ENCODE measurements at places on chromosomes 2 and 18.

DNA sequence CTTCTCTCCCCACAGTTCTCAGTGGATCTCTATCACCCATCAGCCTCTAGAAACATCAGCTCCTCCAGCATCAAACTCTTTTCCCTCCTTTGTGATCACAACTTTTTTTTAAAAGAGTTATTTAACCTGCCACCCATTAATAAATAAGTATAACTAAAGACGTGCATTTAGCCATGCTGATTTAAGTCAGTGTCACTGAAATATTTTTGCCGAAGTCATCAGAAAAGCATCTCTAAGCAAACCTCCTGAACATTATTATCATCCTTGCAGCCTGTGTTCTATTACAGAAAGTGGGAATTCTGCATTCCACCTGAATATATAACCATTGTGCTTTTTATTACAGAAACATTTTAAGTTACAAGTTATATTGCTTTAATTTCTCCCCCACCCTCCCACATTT lies 106.2 kb upstream of the ARHGAP28 start:
- DNase-seq = no peak

DNA sequence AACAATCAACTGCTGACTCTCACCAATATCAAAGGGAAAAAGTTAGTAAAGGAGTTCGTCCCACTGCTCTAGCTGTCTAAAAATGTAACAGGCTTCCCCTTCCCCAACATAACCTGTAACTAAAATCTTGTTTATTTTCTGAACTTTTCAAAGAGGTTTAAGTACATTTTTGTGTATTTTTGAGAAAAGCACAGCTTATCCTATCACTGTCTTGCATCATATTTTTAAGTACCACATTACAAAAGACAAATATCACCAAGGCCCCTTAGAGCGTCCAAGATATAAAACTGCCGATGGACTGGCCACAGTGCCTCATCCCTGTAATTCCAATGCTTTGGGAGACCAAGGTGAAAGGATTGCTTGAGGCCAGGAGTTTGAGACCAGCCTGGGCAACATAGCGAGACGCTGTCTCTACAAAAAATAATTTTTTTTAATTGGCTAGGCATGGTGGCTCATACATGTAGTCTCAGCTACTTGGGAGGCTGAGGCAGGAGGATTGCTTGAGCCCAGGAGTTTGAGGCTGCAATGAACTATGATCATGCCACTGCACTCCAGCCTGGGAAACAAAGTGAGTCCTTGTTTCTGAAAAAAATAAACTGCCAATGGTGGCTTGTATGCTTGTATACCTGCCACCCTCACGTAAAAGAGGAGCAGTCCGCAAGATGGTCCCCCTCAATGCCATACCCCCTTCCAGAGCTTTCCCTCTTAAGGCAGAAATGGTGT lies 21.2 kb upstream of the LAPTM4A start:
- DNase-seq = no peak

- DNase-seq = no peak
Observed at GRCh38 chr2:172843266-172843582, 107.6 kb downstream of the RAPGEF4 start.

DNA sequence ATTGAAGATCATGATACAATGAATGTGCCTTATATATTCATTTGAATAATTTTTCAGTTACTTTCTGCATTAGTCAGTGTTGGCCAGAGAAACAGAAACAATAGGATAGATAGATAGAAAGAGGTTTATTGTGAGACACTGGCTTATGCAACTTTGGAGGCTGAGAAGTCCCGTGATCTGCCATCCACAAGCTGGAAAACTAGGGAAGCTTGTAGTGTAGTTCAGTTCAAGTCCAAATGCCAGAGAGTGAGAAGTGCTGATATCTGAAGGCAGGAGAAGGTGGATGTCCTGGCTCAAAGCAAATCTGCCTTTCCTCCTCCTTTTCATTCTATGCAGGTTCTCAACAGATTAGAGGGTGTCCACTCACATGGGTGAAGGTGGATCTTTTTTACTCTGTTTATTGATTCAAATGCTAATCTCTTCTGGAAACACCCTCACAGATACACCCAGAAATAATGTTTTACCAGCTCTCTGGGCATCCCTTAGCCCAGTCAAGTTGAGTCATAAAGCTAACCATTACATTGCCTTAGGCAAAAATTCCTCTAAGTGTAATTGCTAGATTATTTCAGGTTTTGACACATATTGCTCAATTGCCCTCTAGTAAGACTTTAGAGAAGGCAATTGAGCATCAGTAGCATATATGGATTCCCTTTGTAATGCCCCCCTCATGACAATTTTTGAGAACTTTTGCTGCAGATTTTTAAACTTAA lies 341.4 kb downstream of the LPIN1 start:
- no peak for DNase-seq

DNA sequence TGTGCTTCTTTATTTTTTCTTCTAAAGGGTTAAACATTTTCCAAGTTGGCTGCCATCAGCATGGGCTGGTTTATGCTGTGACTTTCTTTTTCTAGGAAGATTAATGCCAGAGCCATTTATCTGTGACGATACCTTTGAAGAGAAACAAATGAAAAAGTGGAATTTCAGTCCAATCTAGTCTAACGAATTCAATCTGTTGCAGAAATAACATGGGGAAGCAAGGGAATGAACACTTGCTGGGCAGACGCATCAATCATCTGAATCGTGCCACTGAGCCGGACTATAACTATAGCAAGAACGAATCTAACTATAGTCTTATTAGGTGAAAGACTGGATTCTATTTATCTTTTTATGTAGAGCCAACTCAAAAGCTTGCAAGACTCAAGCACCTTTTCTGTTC lies 66.2 kb downstream of the CD8B2 start:
- DNase-seq = no peak

DNA sequence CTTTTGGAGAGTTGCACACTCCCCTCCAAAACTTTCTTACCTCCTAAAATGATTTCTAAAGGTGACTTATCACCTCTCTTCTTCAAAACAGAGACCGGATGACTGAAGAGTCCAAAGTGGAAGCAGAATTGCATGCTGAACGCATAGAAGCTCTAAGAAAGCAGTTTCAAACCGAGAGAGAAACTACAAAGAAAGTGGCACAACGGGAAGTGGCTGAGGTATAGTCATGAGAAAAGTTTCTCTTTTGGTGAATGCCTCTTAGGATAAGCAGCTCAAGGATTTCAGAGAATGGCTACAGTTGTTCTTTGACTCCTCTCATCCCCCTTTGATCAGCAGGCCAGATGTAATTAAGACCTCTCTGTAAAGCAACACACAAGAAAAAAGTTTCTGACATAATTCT lies 73.6 kb downstream of the GTF3C3 start:
- no peak for DNase-seq

GRCh38 chr18:72086421-72086820 lies 457.7 kb downstream of the CBLN2 start:
- no peak for DNase-seq

DNA sequence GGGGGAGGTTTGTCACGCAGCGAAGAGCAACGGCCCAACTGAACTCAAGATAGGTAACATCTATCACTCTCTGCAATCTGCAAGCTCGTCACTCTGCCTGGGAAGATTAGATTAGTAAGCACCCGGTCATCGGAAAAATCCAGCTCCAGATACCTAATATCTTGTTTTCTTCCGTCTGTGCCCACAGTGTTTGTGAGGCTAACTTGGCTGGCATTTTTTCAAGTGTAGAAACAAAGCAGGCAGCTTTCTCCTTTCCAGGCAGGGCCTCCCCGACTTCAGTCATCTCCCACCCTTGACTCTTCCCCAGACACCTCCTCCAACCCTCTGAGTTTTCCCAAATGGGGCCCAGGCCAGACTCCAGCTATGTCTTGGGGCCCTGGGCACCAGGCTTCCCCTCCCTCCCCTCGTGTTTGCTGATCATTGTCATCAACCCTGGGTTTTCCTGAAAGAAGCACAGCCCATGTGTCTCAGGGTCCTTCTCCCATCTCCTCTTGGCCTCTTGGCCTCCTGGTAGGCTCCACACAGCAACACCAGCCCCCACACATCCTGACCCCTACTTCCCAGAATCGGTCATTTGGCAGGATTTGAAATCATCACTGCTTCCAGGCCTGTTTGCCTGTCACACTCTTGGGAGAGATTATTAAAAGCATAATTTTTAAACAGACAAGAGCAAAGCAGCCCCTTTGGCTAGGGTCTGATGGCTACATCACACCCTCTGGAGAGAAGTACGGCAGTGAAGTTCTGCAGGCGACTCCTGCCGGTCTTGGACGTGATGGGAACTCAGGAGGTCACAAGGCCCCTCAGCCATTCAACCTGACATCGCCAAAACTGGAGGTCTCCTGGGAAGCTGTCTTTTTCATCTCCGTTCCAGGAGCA lies 144.9 kb upstream of the ID2 start:
- no peak for DNase-seq

GRCh38 chr2:197672371-197672893 lies 3.0 kb downstream of the RFTN2 start:
- no peak for DNase-seq

DNA sequence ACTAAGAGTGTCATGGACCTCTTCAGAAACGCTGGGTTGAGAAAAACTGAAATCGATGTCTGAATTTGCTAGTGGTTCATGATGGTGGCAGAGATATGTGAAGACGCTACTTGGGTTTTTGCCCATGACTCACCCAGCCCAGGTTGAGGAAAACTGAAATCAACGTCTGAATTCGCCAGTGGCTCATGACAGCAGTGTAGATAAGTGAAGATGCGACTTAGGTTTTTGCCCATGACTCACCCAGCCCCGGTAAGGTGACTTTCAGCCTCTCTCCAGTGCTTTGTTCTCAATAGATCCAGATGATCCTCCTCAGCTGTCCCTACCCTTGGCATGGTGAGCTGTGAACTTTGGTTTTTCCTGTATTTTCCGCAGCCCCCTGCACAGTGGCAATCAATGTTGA lies 105.3 kb upstream of the SIX3 start:
- DNase-seq = no peak

DNA sequence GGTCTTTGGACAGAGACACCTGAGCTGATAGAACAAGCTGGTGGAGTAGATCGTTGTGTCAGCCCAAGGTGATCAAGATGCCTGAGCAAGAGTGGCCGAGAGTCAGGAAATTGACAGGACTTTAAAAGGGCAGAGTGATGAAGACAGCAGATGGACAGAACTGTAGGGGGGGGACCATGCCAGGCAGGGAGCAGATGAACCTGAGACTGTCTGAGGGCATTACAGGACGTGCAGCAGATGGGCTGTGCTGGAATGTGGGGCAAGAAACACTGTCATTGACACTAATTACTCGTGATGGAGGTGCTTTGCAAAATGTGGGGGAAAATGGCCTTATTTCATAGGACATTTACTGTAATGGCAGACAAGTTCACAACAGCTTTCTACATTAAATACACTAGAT lies 225.0 kb downstream of the THSD7B start:
- DNase-seq = no peak

- DNase-seq = no peak
Observed at GRCh38 chr18:67410075-67411070, 106.1 kb downstream of the DSEL start.

Measured in NCI-H2227 treated with DMSO at 0.1 percent for 48 hours (cell line).